ENCODE measurements at places on chromosomes 11 and 22.

- peak; percentile 39 for DNase-seq
These were observed 14.2 kb downstream of the MCAT start for GRCh38 chr22:43128928-43129424.

- DNase-seq: no peak
These were observed 5.4 kb downstream of the RPS25 start for GRCh38 chr11:119012629-119013170.

DNA sequence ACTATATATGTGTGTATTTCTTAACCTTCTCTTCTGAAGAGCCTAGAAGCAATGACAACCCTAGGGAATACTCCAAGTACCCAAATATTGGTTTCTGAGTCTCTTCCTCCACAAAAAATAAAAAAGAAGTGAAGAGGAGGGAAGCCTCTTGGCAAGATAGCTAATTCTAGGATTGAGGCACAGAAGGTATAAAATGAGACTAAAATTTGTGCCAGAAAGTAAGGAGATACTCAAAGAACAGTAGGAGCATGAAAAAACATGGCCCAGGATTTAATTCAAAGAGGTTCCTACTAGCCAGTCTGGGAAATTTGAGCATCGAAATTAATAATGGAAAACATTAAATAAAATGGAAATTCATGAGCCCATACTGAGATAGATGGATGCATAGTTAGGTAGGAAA lies 112.1 kb downstream of the PAX6 start:
- no peak for DNase-seq

DNA sequence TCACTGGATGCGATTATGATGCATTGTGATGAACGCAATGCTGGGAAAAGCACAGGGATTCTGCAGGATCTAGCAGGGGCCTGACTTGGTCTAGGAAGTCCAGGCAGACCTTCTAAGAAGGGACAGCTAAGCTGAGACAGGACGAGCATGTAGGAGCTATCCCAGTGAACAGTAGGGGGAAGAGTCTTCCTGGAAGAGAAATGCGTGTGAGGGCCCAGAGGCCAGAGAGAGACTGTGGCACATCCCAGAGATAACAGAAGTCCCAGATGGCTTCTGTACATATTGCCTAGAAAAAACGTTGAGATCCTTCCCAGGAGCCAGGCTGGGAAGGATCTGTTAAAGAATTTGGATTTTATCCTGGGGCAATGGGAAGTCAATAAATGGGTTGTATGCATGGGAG lies 24.6 kb downstream of the RCN1 start:
- no peak for DNase-seq

DNA sequence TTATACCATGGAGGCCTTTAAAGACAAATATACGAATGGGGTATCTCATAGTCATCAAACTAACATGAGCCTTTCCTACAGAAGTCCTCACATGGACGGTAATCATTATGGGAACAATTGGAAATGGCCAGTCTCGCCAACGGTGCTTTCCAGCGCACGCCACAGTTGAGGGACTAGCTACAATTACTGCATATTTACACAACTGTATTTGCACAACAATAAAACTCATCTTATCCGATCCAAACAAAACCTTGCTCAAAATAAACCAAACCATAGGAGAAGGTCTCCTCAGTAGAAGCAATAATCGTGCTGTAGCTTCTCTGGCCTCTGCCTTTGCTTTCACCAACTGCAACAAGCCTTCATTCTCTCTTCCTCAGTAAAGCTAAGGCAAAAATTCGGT lies 5.9 kb downstream of the CADM1 start:
- DNase-seq: peak; percentile 71

DNA sequence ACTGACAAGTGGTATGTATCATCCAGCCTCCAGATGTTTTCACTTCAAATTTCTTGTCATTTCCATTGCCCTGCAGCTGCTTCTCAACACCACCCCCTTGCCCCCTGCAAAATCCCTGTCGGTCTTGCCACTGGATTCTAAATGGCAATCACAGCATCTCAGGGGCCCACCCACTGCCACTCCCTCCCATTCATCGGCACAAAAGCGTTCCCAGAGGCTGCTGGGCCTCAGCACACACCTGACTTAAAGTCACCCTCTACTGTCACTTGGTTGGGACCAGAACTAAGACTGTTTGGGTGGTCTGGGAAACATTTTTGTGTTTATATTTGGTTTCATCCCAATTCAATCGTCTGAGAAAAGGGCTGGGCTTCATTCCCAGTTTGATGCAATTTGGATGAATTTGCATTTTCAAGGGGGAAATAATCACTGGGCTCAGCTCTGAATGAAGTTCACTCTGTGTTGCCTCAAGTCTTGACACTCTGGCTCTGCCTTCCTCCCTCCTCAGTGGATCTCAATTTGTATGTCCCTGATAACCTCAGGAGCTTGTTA lies 27.1 kb downstream of the SYT13 start:
- no peak for DNase-seq

DNA sequence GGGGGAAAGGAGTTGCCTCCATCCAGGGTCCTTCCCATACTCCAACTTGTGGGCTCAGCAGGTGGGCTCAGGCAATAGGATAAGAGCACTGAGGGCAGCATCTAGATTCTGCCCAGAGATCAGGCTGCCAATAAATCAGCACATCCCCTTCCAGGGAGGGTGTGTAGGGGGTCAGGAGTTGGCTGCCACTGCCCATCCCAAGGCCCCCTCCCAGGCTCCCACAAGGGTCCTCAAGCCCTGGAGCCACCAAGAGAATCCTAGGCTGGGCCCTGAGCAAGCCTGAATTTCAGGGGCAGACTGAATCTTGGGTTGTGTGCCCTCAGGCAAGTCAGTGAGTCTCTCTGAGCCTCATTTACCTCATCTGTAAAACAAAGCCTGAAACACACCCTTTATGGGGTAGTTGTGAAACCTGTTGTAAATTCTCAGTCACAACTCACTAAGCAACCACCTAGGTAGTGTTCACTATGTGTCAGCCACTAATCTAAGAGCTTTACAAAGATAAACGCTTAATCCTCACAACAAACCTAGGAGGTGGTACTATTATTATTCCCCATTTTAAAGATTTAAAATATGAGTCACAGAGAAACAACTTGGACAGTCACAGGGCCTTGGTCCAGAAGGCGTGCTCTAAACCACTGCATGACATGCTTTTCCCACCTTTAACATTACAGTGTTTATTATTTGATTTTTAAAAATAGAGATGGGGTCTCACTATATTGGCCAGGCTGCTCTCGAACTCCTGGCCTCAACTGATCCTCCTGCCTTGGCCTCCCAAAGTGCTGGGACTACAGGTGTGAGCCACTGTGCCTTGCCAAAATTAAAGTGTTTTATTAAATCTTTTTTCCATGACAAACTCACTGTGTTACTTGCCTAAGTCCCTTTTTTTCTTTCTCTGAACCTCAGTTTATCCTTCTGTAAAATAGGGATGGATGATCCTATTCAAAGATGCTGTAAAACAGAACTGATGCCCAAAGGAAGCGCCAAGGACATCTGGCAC lies 36.2 kb downstream of the LMO1 start:
- DNase-seq: no peak

Data from DMS79 treated with DMSO at 0.1 percent for 48 hours (cell line).